Bronchial epithelial cell (primary cell): ENCODE measurements at places on chromosomes 3 and 15.

DNA sequence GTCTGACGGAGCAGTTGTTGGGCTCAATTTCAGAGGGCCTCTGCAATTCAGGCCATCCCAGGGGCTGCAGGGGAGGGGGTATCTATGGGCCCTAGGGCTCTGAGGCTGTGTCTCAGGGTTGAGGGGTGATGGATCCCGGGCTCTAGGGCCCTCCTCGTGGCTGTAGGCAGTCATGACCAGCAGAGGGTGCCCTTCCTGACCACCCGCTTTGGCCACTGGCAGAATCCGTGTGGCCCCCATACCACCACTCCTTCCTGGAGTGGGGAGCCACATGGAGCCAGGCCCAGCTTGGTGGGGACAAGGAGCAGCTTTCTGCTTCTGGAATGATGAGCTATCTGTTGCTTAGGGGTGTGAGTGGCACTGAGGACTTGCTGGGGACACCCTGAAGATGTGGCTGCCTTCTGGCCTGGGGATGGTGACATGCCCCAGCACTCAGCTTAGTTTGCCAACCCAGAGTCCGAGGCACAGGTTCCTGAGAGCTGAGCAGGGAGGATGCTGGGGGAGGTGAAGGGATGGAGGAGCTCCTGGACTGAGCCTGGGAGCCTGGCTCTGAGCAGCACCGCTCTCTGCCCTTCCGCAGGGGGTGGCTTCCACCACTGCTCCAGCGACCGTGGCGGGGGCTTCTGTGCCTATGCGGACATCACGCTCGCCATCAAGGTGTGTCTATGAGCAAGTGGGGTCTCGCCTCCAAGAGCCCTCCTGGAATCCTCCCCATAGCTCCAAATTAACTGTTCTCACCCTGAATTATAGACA is 20.2 kb downstream of the HDAC11 start:
- DNase-seq: no peak

DNA sequence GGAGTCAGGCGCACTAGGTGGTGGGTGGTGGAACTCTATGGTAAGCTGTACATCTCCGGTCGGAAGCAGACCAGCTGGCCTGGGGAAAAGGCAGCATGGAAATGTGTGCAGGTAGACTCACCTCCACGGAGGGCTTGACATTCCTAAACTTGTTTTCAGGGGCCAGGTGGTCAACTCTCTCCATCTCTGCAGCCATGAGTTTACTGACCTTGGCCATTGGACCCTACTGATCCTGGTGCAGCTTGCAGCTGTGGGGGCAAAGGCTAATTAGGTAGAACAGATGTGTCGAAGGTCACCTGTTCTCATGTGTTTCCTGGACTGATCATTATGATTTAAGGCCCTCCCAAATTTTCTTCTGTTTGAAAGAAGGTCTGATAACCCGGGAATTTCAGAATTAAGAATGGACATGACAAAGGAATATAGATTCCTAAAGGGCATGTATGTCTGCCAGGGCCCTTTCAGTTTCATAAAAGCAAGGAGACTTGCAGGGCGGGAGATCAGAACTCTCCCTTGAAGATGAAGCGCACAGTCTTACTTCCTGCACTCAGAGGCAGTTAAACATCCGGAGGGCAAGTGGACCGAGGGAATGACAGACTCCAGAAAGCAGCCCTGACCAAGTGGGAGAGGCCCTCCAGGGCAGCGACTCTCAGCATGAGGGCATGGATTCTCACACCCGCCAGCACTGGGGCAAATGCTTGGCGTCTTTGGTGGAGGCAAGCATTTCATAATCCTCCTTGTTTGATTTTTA is 56.1 kb upstream of the CMTM7 start:
- DNase-seq: no peak

DNA sequence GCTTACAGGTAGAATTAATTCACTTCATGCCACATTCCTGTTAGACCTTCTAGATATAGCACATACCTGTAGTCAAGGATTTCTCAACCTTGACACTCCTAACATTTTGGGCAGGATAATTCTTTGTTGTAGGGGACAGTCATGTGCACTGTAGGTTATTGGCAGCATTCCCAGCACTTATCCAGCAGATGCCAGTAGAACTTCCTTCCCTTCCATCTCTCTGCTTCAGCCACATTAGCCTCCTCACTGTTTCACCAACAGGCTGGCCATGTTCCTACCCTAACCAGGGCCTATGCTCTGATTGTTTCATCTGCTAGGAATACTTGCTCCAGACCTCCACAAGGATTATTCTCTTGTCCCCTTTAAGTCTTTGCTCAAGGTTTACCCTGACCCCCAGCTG is 68.0 kb upstream of the STAC start:
- DNase-seq: no peak

GRCh38 chr15:57218826-57219576 is 157.3 kb upstream of the CGNL1 start:
- peak; percentile 8 for DNase-seq

GRCh38 chr15:90200534-90201129 is 498 bp upstream of the SEMA4B start:
- DNase-seq: peak; percentile 18

DNA sequence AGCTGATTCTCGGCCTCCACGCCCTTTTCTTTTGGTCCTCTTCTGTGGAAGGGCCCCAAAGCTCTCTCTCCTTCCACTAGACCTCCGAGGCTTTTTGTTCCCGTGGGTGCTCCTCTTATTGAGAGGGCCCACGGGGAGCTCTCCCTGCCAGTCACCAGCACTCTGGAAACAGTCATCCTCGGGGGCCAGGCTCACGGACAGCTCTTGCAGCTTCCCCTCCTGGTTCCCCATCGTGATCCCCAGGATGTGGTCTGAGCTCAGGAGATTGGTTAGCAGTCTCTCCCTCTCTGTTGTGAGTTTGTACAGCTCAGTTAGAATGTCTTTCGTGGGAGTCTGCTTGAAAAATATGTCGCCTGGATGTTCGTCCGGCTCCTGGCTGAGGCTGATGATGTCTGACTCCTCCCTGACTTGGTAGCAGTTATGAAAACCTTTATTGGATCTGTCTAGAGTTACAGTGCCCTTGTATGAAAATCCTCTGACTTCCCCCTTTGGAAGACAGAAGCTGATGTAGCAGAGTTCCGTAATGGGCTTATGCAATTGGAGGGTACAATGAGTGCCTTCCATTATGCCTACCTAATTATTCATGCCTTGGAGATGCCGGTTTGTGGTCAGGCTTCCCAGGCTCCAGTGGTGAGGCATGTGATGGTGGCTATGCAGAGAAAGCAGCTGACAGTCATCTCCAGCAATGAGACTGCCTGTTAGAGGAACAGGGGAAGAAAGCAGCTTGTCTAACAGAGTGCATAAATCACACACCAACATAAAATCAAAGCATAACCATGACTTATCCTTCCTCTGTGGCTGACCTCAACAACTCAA is 40.0 kb downstream of the FMN1 start:
- DNase-seq: peak; percentile 38

DNA sequence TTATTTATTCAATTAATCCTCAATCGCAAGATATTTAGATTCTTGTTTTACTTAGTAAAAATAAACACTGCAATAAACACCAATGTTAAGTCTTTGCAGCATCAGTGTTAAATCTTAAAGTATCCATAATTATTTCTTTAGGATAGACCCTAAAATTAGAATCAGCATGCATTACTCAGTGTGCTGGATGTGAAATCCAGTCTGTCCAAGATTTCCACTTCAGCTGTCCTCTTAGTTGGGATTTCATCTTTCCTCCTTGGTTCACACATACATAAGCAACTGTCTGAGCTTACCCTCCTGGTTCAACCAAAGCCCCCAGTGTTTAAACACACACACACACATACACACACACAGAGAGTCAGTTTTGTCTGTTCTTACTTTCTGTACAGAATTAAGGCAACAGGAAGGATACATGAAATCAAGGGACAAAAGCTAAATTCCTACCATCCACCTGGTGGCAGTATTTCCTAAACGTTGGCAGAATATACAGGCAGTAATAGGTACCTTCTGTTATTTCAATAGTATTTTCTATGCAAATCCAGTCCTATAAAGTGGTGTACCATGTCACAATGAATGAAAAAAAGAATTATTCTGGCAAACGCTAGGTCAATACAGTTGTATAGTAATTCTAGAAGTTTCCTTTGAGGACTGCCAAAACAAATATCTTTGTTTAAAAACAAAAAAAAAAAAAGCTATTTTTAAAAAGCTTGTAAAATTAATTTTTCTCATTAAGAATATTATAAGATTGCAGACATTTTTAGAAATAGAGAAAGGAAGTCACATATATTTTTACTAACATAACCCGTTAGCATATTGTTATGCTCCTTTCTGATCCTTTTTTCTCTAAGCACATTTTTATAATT is 27.3 kb upstream of the DMXL2 start:
- DNase-seq: peak; percentile 77

DNA sequence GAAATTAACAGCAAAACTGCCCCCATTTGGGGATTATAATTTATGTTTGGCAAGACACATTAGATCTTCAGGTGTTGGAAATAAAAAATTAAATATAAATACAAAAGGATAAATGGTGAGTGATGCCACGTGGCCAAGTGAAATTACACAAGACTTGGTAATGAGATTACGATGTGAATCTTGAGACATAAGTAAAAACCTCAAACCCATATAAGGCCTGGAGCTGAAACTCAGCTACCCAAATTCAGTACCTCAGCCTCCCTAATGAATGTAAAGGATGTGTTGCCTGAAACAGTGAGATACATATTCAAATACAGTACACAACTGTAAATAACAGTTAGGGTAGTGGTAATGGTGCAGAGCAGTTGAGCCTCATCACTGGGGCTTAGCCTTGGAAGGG is 1146.6 kb downstream of the OTOL1 start:
- no peak for DNase-seq

DNA sequence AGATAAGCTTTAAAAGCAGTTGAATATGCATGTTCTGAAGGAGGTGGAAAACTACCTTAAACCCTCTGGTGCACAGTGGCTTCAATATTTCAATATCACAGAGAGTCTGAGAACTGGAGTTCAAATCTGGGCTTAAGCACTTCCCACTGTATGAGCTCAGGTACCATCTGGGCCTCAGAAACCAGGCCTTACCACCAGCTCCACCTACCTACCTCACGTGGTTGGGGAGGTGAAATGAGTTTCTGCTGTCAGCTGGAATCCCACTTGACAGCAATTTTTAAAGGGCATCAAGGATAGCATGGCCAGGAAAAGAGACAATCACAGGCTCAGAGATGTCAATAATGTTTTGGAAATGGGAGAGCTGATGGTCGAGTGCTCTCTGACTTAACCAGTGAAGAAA is 5.0 kb downstream of the CHCHD4 start:
- DNase-seq: no peak

DNA sequence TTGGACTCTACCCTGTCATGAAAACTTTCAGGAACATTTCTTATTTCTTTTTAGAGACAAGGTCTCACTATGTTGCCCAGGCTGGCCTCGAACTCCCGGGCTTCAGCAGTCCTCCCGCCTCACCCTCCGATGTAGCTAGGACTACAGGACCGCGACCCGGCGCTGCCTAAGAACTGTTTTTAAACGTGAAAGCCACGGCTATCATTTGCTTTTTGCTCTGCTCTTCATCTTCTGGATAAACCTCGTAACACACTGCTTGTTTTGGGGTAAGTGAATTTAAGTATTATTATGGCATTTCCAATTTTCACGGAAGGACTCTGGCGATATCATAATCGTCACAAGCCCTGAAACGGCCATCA is 14.3 kb upstream of the CCNL1 start:
- peak; percentile 35 for DNase-seq

DNA sequence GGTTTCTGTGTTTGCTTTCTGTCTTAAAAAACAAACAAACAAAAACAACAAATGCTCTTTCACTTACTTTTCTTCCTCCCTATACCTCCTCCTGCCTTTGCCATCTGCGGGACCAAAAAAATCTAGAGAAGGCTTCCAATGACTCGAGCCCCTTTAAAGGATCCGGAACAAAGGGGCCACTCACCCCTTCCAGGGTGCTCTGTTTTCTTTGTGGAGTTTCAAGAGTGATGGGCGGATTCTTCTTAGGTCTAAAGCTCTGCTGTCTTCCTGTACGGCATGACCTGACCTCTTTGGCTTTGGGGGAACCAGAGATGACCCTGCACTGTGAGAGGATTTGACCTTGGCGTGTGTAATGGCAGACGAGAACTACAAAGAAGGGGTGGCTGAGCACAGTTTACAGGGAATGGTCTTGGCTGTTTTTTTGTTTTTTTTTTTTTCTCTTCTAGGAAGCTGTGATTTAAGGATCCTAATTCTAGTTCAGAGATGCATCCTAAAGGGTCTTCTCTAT is 2.2 kb upstream of the MUC20 start:
- no peak for DNase-seq

DNA sequence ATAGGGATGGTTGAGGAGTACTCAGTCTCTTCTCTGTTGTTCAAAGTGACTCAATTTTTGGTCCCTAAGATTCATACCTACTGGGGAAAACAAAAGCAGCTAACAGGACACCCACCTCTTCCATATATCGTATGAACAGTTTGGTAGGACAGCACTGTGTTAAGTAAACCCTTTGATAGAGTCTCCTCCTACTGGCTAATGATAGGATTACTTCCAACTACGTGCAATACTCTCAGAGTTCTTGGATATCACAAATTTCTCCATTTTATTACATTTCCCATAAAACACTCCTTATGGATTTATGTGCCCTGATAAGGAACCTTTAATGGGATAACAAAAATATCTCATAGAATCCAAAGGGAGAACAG is 200.2 kb upstream of the GOLGA6L4 start:
- DNase-seq: peak; percentile 55

DNA sequence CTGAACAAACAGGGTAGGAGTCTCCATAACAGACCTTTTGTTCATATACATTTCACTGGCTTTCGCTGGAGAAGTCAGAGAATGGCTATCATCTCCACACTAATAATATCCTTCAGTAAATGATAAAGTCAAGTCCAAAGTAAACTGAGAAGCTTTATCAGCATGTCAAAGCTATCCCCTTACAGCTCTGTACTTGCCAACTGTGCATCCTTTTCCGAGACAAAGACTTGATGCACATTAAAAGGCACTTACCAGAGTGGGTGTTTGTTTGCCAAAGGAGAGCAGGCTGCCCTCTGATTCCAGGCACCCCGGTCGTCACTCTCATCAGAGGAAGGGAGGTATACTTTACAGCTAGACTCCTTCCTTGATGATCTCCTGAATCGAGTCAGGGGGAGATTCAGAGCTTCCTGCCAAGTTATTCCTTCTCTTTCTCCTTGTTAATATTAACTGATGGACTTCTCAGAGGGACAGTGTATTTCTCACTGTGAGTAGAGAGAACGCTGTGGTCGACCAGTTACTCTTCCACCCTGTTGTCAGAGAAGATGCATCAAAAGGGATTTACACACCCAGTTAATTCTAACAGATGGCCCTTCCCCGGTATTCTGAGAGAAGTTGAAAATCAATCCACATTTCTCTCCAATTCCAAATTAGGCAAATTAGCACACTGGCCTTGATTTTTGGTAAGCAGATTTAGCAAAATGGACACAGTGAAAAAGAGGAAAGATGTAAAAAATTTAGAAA is 504.7 kb upstream of the NR2F2 start:
- no peak for DNase-seq

- peak; percentile 12 for DNase-seq
Measured at GRCh38 chr3:105322570-105323273, 44.0 kb upstream of the ALCAM start.
